ENCODE measurements at places on chromosomes 7 and 10.

DNA sequence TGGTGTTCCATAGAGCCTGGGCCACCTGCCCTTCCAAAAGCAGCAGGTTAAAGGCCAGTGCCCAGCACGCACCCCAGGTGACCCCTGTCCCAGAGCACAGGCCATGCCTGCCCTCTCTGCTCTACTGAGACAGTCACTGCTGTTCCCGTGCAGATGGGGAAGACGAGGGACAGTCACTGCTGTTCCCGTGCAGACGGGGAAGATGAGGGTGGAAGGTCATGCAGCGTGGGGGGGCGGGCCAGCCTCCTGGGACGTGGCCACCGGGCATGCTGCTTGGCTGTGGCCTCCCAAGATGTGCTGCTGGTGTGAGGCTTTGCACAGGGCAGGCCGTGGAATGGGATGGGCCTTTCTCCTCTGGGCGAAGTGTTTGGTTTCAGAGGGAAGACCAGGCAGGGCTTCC is 18.4 kb downstream of the LRRC27 start:
- no peak for DNase-seq

GRCh38 chr7:147664541-147664940 is 926.0 kb upstream of the C7orf33 start:
- DNase-seq = no peak

- DNase-seq = no peak
These were observed 241.7 kb upstream of the PLXNA4 start for GRCh38 chr7:132817949-132818348.

GRCh38 chr10:57094965-57095364 is 733.9 kb upstream of the ZWINT start:
- DNase-seq = no peak

- DNase-seq = no peak
These were observed 160.6 kb upstream of the EEPD1 start for GRCh38 chr7:35992436-35992835.

GRCh38 chr7:149727053-149727898 is 46.1 kb downstream of the ZNF467 start:
- no peak for DNase-seq

- DNase-seq = no peak
These were observed 858 bp downstream of the COPS6 start for GRCh38 chr7:100089458-100090196.

DNA sequence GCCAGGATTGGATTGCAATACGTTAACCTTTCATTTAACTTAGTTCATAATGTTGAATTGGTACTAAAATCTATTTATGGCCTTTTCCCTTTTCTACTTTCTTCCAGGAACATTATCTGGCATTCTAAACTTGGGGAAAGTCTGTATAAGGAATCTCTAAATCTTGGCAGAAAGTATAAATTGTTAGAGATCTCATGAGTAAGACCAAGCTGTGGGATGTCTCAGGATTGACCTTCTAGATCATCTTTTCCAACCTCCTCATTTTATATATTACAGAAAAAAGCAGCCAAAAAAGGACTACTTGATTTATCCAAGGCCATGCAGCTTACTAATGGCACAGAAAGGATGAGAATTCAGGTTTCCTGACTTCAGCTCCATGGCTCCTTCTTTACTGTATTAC is 598.3 kb downstream of the INHBA start:
- DNase-seq = no peak

DNA sequence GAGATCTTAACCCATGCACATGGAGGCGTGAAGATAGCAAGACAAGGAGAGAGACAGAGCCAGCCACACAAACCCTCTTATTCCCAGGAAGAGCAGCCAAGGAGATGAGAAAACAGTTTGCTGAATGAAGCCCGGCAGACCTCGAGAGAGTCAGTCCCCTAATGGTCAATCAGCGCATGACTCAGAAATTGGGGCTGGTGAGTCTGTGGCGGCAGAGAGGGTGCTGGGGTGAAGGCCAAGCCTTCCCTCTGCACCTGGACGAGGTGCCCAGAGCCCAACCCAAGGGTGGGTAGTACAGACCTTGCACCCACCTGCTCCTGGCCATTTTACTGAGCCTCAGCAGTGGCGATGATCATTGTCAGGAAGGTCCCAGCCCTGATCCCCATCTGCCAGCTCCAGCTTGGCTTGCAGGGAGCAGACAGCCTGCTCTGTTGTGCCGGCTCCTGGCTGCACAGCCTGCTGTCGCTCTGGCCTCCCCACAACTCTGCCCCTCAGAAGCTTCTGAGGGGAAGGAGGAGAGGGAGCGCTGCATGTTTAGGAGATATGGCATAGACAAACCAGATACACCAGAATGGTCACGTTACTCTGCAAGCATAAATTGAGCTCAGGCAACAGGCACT is 256.6 kb downstream of the RPS24 start:
- no peak for DNase-seq

Data from NCI-H2227 treated with DMSO at 0.1 percent for 48 hours (cell line).